ENCODE measurements at places on chromosomes 5 and 9.

- DNase-seq: no peak
Measured at GRCh38 chr9:136681945-136682699, 5.1 kb downstream of the AGPAT2 start.

DNA sequence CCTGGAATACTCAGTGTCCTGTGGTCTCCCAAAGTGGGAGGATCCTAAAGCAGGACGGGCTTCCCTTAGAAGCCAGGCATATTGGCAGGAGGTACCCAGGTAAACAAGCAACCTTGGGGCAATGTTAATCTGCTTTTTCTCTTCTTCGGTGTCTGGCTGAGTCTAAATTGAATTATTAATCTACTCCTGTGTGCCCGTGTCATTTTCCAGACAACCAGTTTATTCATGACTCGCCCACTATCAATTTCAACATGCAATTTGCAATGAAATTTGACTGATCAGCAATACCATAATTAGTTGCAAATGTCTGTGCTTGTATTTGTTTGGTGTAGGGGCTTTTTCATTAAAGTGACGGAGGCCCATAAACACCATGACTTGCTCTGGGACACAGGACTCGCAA, 32.9 kb upstream of the JADE2 start:
- DNase-seq: no peak

- no peak for DNase-seq
Measured at GRCh38 chr9:33436445-33436844, 10.9 kb downstream of the AQP3 start.

- no peak for DNase-seq
Measured at GRCh38 chr9:93315118-93315517, 131.2 kb downstream of the WNK2 start.

DNA sequence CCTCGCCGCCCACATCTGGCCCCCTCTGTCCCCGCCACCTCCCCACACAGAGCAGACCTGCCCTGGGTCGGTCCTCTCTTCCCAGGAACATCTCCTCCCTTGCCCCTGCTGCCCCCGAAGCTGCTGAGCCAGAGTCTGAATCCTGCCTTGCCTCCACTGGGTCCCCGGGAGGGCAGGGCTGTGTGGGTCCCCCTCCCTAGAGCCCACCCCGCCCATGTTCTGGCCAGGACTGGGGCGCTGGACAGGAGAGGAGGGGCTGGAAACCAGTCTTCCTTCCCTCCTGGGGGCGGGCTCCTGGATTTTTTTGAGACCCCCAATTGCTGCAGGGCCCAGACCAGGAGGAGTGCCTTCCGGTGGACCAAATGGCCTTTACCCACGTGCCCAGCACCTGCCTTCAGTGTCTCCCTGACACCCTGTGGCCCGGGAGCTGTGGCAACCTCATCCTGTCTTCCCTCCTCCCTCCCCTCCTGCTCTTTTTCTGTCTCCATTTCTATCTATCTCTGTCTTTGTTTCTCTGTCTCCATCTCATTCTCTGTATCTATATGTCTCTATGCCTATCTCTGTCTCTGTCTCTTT, 12.1 kb downstream of the MRPL36 start:
- DNase-seq: no peak

- DNase-seq: no peak
Measured at GRCh38 chr9:34086864-34087263, 38.2 kb upstream of the UBAP2 start.

- DNase-seq: no peak
Measured at GRCh38 chr5:95870105-95870672, 47.7 kb upstream of the GLRX start.

All from cortex of kidney (tissue), 1 donor.